ENCODE measurements at places on chromosomes 11 and 22.
A peak's percentile ranks its signal among the peaks of the same experiment; 100 is the strongest.

GRCh38 chr11:75700940-75701339 is 16.7 kb upstream of the MOGAT2 start:
- no peak for DNase-seq

GRCh38 chr11:77819921-77820564 is 479 bp downstream of the RSF1 start:
- DNase-seq = peak; percentile 55

- no peak for DNase-seq
Observed at GRCh38 chr11:11409901-11410300, 56.9 kb upstream of the CSNK2A3 start.

- DNase-seq = no peak
Observed at GRCh38 chr11:91608677-91609076, 615.9 kb upstream of the FAT3 start.

DNA sequence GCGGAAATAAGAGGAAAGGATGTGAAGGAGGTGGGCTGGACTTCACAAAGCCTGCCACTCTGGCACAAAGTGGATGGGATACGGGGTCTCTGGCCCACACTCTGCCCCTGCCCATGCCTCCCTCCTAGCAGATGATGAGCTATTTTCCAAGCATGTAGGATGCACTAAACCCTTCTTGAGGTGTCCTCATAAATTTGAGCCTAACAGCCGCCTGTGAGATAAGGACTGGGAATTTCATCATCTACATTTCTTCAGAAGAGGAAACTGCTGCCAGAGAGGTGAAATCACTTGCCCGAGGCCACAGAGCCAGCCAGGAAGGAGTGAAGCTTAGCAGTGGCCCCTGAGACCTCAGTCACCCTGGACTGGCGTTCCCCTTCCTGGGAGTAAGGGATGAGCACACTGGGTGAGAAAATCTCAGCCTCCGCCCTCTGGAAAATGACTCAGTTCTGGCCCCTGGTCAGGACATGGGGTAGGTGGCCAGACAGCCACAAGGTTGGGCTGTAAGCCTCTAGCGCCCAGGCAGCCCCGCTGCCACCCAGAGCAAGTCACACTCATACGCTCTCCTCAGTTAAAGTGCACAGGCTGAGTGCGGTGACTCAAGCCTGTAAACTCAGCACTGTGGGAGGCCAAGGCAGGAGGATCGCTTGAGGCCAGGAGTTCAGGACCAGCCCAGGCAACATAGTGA is 27.9 kb downstream of the MB start:
- no peak for DNase-seq

GRCh38 chr11:4636962-4637661 is at the start of gene OR51D1:
TSS of gene OR51D1 (plus strand) at chr11:4637477. CDS start at chr11:4639791, 2,314 bp downstream.
- DNase-seq = peak; percentile 57

DNA sequence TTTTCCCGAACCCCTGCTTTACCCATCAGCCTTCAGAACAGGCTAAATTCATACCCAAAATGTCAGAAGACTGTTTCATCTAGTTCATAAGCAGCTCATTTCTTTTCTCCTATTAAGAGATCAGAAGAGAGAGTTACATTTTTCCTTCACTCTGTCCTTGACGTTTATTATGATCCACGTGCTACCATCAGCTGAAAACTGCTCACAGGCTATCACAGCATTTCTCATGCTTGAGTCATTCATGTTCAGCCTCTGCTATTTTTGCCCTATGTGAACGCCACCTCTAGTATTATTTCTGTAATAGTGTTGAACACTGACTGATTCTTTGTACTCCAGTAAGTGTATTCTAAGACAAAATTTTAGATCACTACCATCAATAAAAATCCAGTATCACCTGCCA is 51.9 kb downstream of the SLC1A2 start:
- DNase-seq = no peak

All from right lobe of liver (tissue), 6 donors.